Mucosa of gallbladder (tissue), 1 donor: ENCODE measurements at places on chromosomes 13 and 19.

DNA sequence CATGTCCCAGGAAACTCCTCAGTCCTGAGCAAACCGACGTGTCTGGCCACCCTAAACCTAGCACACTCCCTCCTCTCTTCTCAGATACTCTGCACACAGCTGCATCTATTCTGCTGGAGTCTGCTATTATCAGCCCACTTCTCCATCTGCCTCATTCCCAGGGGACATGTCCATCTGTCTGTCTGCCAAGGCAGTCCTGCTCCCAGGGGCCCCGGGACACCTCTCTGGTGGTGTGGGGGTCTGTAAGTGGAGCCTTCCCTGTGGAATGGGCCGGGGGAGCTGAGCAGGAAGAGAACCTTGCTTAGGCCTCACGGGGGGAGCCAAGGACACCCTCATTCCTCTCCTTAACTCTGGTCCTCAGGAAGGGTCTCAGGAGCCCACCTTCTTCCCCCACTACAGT, 72.7 kb downstream of the ERICH6B start:
- no peak for DNase-seq

GRCh38 chr19:9911524-9912185, 24.7 kb downstream of the OLFM2 start:
- no peak for DNase-seq

GRCh38 chr19:8511573-8512101, 2.3 kb downstream of the ZNF414 start:
- no peak for DNase-seq

GRCh38 chr13:43676320-43676719, 110.5 kb downstream of the ENOX1 start:
- no peak for DNase-seq

GRCh38 chr13:90547272-90547790, 800.2 kb upstream of the MIR17HG start:
- no peak for DNase-seq

DNA sequence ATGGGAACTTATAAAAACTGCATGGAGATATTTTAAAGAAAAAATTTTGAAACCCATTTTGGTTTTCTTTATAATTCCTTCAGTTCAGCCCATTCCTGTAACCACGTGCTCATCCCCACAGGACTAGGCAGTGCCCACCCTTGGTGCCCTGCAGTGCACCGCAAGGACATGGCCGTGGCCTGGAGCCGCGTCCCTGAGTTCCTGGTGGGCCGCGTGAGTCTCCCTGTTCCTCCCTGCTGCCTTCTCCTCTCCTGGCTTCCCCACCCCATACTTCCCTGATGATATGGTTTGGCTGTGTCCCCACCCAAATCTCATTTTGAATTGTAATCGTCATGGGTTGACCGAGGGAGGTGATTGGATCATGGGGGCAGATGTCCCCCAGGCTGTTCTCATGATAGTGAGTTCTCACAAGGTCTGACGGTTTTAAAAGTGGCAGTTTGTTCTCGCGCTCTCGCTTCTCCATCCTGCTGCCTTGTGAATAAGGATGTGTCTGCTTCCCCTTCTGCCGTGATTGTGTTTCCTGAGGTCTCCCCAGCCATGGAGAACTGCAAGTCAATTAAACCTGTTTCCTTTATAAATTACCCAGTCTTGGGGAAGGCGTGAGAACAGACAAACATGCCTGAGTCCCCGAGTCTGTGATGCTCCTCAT, 31.6 kb upstream of the TFDP1 start:
- DNase-seq: peak; percentile 10

GRCh38 chr13:40664350-40665125, 1.9 kb downstream of the FOXO1 start:
- DNase-seq: peak; percentile 72

DNA sequence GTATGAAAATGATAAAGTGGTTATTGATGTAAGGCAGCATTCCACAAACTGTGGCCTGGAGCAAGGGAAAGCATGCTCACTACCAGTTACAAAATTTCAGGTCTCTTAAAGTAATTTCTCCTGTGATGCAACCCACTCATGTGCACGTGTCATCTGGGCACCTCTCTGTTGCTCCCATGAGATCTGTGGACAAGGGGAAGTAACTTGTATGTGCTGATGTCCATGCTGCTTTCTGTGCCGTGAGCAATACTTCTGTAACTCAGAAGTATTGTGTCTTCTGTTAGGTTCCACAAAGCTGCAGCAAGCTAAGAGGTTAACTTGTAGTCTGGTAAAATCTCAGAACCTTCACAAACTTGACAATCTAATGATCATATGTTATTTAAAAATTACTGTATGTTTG, 930.0 kb upstream of the SLITRK6 start:
- DNase-seq: no peak

GRCh38 chr13:50015258-50015657, at the start of gene KCNRG:
KCNRG (plus strand) TSS chr13:50015444; CDS start chr13:50015494, 50 bp downstream.
- no peak for DNase-seq

- no peak for DNase-seq
Observed at GRCh38 chr13:93086329-93086728, 140.3 kb upstream of the GPC6 start.

GRCh38 chr19:41111750-41112295, 2.4 kb upstream of the CYP2F1 start:
- no peak for DNase-seq
